Hematopoietic multipotent progenitor cell (in vitro differentiated cells): ENCODE measurements at places on chromosomes 2 and 18. TPM values are rescaled to one million over a fixed set of nuclear protein-coding genes. Genes with fewer than 3 reads are reported as not detected.

The DSG4 gene
- not detected for total RNA-seq

The BIN1 gene
- 66.0 TPM for total RNA-seq

The CIAO1 gene
- 156 TPM for total RNA-seq

The IL37 gene
- total RNA-seq = not detected

GRCh38 chr2:238790126-238790832 is 57.6 kb upstream of the TWIST2 start:
- no peak for DNase-seq

DNA sequence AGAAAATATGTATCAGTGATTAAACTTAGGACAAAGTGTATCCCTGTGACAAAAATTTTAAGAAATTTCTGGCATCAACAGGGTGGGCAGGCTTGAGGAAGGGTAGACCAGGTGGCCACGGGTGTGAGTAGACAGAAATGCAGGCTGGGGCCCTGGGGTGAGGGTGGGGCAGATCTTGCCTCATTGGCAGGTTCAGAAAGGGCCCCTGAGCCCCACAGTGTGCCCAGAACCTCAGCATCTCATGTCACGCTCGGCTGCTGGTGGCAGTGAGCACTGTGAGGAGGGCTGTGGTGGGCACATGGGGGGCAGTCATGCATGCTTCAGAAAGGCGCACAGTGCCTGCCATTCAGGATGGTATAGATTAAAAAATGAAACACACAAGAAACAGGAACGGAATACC is 7.6 kb upstream of the ASB18 start:
- DNase-seq = no peak
